GM12878 (cell line): ENCODE measurements at places on chromosomes 16 and 17. TPM values are rescaled to one million over a fixed set of nuclear protein-coding genes. Genes with fewer than 3 reads are reported as not detected.

GRCh38 chr16:49884033-49885015 lies 28.4 kb upstream of the ZNF423 start:
- no peaks in the 10 kb centered on the region for H3K4me1 ChIP-seq
- no peak for DNase-seq
- peaks cover 3% of the 10 kb centered on the region for H3K27me3 ChIP-seq
- no peaks in the 10 kb centered on the region for H3K36me3 ChIP-seq

Gene ACSM2B
- 0.13 TPM in 1 of 2 replicates, not detected in the other for total RNA-seq

DNA sequence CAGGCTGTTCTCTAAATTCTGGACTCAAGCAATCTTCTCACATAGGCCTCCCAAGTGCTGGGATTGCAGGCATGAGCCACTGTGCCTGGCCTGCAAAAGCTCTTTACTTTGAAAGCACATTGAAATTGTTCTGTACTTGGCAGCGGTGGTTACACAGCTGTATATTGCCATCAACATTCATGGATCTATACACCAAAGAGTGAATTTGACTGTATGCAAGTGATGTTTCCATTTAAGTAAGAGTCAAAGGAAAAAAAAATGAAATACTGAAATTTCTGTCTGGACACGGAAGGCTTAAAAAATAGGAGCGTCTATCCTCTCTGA lies 450.6 kb upstream of the PSMD7 start:
- H3K27ac ChIP-seq = no peak overlapping the region
- DNase-seq = no peak
- no peaks in the 10 kb centered on the region for H3K4me1 ChIP-seq
- no peak overlapping the region for H3K4me3 ChIP-seq
- H3K36me3 ChIP-seq = no peaks in the 10 kb centered on the region

DNA sequence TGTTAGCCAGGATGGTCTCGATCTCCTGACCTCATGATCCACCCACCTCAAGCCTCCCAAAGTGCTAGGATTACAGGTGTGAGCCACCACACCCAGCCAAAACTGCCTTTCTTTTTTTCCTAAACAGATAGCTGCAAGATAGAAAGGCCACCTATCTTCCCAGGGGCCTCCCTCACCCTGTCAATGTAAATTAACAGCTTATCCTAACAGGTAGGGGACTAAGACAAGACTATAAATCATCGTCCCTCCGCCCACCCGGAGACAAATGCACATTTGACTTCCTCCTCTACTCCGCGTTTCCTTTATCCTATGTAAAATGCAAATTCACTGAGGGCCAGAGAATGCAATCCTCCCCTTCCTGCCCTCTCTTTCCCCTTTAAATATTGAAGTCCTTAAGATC lies 71.4 kb downstream of the MARF1 start:
- H3K36me3 ChIP-seq = no peaks in the 10 kb centered on the region
- no peak overlapping the region for H3K4me3 ChIP-seq
- no peaks in the 10 kb centered on the region for H3K4me1 ChIP-seq
- H3K27me3 ChIP-seq = no peaks in the 10 kb centered on the region

DNA sequence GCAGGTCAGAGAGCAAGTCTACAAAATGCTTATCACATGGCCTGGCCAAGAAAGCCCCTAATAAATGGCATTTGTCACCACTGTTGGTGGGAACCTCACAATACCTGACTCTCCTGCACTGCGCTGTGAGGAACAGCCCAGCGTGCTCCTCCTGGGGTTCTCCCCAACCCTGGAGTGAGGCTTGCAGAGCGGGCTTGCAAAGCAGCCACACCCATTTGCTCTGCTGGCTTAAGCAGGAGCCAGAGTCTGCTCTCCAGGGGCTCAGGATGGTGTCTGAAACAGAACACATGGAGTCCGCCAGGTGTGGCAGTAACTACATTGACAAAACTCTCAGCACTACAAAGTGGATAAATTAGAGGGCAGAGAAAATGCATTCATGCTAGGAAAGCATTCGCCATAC lies 331.0 kb upstream of the CCL2 start:
- H3K4me1 ChIP-seq = no peaks in the 10 kb centered on the region
- no peak for DNase-seq
- no peak overlapping the region for H3K4me3 ChIP-seq
- H3K27ac ChIP-seq = no peak overlapping the region
